ENCODE measurements at places on chromosomes 11 and 22. TPM values are rescaled to one million over a fixed set of nuclear protein-coding genes. Genes with fewer than 3 reads are reported as not detected.

- H3K27ac ChIP-seq: no peak overlapping the region
- H3K27me3 ChIP-seq: no peaks in the 10 kb centered on the region
- peaks cover 46% of the 10 kb centered on the region for H3K36me3 ChIP-seq
Measured at GRCh38 chr22:45542001-45542520, 39.4 kb downstream of the FBLN1 start.

GRCh38 chr11:93000511-93001476 is 31.3 kb downstream of the MTNR1B start:
- H3K4me1 ChIP-seq: no peaks in the 10 kb centered on the region
- DNase-seq: no peak
- no peaks in the 10 kb centered on the region for H3K27me3 ChIP-seq
- H3K27ac ChIP-seq: no peak overlapping the region

DNA sequence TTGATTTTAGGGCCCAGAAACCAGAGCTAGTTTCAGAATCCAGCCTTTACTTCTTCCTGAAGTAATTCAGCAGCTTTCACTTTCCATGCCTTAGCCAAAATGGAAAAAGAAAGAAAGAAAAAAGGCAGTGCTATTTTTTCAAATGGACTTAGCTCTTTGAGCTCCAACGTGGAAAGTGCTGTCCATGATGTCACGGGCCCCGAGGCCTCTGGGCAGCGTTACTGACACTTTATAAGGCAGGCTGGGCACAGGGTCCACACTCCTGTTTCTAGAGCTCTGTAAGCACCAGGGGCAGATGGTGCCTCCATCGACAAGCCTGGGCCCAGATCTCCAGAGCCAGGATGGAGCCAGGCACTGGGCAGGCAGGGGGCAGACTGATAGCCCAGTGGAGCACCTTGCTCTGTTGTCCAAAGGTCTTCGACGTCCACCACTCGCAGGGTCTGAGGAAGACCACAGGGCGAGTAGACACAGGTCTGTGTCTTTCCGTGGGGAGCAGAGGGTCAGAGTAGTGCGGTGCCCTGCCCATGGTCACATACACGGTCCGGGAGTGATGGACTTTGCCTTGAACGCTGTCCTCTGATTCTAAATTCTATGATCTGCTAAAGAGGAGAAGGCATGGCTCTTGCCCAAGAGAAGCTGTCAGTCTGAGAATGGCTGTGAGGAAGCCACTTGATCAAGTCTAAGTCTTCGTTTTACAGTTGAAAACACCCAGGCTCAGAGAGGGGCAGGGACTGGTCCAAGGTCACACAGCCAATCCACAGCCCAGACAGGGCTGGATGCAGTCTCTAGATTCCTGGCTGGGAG is 22.0 kb upstream of the WNT11 start:
- H3K27me3 ChIP-seq: no peaks in the 10 kb centered on the region
- DNase-seq: no peak
- no peaks in the 10 kb centered on the region for H3K36me3 ChIP-seq
- no peaks in the 10 kb centered on the region for H3K4me1 ChIP-seq
- no peak overlapping the region for H3K4me3 ChIP-seq

DNA sequence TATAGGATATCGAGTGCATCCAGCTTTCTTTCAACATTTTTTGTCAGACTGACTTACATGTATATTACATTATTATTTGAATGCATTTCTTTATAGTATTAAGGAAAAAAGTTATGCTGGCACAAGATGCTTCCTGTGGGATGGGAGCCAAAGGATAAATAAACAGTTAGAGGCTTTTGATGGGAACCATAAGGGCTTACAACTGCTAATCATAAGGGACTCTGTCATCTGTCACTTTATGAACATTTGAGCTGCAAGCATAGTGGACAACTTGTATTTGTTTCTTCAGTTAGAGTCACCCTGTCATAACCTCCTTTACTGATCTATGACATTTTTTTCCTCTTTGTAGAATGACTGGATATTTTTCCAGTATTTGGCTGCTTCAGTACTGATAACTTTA is 132.4 kb upstream of the CHORDC1 start:
- no peaks in the 10 kb centered on the region for H3K36me3 ChIP-seq
- no peak overlapping the region for H3K27ac ChIP-seq
- no peak for DNase-seq
- H3K4me1 ChIP-seq: no peaks in the 10 kb centered on the region
- no peaks in the 10 kb centered on the region for H3K27me3 ChIP-seq

- H3K4me3 ChIP-seq: no peak overlapping the region
- H3K27me3 ChIP-seq: peaks cover 2% of the 10 kb centered on the region
- H3K27ac ChIP-seq: no peak overlapping the region
- H3K4me1 ChIP-seq: no peaks in the 10 kb centered on the region
- no peaks in the 10 kb centered on the region for H3K36me3 ChIP-seq
Measured at GRCh38 chr11:131694526-131695424, 324.4 kb downstream of the NTM start.

DNA sequence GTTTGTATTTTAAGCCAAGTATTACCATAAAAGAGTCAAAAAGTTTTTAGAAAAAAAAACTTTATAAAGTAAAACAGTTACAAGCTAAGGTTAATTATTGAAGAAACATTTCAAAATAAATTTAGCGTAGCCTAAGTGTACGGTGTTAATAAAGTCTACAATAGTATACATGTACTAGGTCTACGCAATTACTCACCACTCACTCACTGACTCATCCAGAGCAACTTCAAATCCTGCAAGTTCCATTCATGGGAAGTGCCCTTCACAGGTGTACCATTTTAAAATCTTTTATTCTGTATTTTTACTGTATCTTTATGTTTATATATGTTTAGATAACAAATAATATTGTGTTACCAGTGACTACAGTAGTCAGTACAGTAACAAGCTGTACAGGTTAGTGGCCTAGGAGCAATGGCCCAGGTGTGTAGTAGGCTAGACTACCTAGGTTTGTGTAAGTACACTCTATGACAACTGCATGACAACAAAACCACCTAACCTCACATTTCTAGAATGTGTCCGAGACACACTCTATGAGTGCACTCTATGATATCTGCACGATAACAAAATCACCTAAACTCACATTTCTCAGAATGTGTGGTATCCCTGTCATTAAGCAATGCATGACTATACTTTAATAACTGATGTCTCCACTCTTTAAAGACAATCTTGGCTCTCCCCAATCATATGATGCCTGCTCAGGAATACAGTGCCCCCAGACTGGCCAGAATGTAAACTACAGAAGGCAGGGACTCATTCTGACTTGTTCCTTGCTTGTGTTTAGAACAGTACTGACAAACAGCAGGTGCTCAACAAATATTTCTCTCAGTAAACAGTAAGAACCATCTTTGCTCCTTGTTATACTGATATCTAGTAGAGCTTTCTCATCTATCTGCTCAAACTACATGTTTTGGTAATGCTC is 21.2 kb downstream of the KMT5B start:
- H3K4me1 ChIP-seq: peaks cover 45% of the 10 kb centered on the region
- no peaks in the 10 kb centered on the region for H3K36me3 ChIP-seq
- no peak for DNase-seq
- no peaks in the 10 kb centered on the region for H3K27me3 ChIP-seq

- no peak overlapping the region for H3K27ac ChIP-seq
- no peak for DNase-seq
- no peak overlapping the region for H3K4me3 ChIP-seq
- H3K27me3 ChIP-seq: no peaks in the 10 kb centered on the region
- peaks cover 62% of the 10 kb centered on the region for H3K36me3 ChIP-seq
Measured at GRCh38 chr11:113814181-113814580, 34.6 kb downstream of the CLDN25 start.

GRCh38 chr11:45432100-45432499 is 146.0 kb upstream of the SYT13 start:
- no peak overlapping the region for H3K4me3 ChIP-seq
- no peaks in the 10 kb centered on the region for H3K36me3 ChIP-seq
- H3K27ac ChIP-seq: no peak overlapping the region
- no peak for DNase-seq

GRCh38 chr22:43147821-43148220 is 3.5 kb upstream of the TSPO start:
- no peaks in the 10 kb centered on the region for H3K27me3 ChIP-seq
- H3K27ac ChIP-seq: no peak overlapping the region
- DNase-seq: no peak
- H3K4me1 ChIP-seq: no peaks in the 10 kb centered on the region
- H3K4me3 ChIP-seq: no peak overlapping the region

DNA sequence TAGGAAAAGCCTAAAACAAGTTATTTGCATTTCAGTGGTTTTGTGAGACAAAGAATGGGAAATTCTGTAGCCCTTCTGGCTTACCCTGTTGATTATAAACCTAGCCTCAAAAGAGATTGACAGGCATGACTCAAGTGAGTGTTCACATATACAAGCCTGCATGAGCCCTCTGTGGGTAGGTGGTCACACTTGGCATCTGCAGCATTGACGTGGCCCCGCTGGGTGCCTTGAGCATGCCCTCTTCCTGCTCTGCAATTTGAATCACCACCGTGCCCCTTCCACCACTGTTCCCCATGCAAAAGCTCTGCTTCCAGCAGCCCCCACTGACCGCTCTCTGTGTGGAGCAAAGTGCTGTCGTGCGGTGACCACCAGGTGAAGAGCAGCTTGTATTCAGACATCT is 21.0 kb upstream of the ADSL start:
- DNase-seq: no peak
- H3K4me1 ChIP-seq: peaks cover 18% of the 10 kb centered on the region
- no peaks in the 10 kb centered on the region for H3K27me3 ChIP-seq
- peaks cover 49% of the 10 kb centered on the region for H3K36me3 ChIP-seq
- H3K4me3 ChIP-seq: no peak overlapping the region

DNA sequence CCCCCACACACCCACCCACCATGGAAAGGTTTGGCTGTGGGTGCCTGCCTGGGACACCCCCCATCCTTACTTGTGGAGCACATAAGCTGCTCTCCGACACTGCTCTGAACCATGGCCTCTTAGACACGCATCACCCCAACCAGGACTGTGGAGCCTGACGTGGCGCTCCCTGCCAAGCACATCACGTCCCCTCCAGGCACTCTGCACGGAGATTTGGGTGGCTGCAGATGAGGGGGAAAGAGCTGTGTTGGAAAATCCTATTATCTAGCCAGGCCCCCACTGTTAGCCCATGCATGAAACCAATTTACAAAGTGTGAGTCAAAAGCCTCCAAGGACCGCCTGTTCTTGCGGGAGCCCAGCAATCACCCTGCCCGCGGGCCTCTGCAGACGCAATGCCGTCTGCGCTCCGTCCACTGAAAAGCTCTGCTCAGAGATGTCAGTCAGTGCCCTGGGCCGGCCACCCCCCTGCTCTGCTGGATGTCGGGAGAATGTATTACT is 163.4 kb upstream of the NECTIN1 start:
- H3K4me1 ChIP-seq: peaks cover 33% of the 10 kb centered on the region
- peak overlapping the region; percentile 93 for H3K27ac ChIP-seq
- H3K4me3 ChIP-seq: no peak overlapping the region
- no peaks in the 10 kb centered on the region for H3K36me3 ChIP-seq
- no peaks in the 10 kb centered on the region for H3K27me3 ChIP-seq

DNA sequence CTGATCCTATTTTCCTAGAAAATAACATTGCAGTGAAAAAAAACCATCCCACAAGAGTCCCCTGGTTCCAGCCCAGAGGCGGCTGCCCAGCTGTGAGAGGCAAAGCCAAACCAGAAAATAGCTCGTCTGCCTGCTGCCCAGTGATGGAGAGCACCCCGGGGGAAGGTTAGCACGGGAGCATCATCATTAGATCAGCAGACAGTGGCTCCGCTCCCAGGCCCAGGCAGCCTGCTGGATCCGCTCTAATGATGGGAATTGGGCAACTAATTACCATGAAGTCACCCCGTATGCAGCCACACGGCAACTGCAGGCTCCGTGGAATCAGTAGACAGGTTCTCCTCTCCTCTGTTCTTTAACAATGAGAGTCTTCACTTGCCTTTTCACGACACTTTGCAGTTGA is 17.1 kb upstream of the B3GAT1 start:
- no peaks in the 10 kb centered on the region for H3K4me1 ChIP-seq
- no peak overlapping the region for H3K4me3 ChIP-seq

DNA sequence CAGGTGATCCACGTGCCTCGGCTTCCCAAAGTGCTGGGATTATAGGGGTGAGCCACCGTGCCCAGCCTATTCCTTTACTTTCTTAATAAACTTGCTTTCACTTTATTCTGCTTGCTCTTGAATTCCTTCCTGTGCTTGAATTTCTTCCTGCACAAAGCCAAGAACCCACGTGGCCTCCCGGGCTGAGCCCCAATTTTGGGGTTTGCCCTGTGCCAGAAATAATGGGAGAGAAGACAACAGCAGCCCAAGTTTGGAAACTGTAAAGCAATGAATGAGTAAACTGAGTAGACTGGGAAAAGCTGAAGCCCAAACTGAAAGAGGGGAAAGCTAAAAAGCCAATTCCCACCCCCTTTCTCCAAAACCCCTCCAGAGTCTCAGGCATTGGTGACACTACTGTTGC is 136.4 kb downstream of the NECTIN1 start:
- no peaks in the 10 kb centered on the region for H3K36me3 ChIP-seq
- no peaks in the 10 kb centered on the region for H3K27me3 ChIP-seq
- no peak for DNase-seq
- H3K27ac ChIP-seq: no peak overlapping the region
- no peaks in the 10 kb centered on the region for H3K4me1 ChIP-seq
- no peak overlapping the region for H3K4me3 ChIP-seq

DNA sequence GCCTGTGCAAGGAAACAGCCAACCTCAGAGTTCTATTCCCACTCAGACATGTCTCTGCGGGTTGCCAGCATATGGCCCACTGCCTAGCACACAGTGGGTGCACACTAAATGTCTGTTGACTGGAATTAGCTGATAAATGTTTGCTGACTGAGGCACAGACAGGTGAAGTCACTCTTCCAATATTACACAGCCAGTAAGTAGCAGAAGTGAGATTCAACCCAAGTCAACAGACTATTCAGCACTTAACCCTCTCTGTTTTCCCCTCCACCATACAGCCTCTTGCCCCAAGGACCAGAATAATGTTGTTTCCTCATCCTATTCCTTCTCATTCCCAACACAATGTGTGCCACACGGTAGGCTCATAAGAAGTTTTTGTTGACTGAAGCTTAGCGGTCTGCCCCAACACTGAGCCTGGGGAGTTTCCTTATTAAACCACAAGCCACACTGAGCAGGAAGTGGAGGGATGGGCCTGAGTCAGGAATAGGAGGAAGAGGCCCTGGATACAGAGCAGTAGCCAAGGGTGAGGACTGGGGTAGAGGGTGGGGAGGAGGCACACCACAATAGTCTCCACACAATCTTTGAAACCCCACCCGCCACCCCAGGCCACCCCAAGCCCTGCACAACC is 15.7 kb upstream of the IL10RA start:
- H3K36me3 ChIP-seq: no peaks in the 10 kb centered on the region
- DNase-seq: no peak
- H3K4me3 ChIP-seq: no peak overlapping the region

The ASPHD2 gene
- 0.15 TPM for total RNA-seq

The CELSR1 gene
- 12.6 TPM for total RNA-seq
